Dermis microvascular lymphatic vessel endothelial cell (primary cell): ENCODE measurements at places on chromosomes 6 and 20. TPM values are rescaled to one million over a fixed set of nuclear protein-coding genes. Genes with fewer than 3 reads are reported as not detected.
A peak's percentile ranks its signal among the peaks of the same experiment; 100 is the strongest.

DNA sequence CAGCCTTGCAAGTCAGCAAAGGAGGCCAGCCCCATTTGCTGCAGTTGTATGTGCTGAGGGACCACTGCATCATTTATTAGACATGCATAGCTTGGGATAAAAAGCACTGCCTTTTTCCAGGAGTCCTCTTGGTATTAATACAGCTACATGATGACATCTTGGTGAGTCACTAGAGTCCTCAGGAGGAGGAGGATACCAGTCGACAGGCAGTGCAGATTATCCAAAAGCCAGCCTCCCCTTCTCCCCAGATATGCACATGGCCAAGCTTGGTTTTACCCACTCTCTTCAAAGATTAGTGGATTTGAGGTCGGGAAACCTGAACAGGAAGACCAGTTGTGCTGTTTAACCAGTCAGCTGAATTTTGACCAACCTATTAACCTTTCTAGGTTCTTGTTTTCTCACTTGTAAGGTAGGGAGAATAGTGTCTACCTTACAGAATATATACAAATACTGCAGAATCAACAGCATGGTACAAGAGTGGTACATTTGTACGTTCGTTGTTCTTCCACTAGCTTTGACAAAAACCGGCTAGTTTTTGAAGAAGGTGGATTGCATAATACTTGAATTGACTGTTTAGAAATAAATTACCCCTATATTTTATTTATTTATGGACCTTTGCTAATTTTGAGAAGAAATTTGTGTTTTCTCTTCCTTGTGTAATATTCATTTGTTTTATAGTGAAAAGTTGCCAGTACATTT is 31.9 kb downstream of the VAPB start:
- DNase-seq, result no peak

GRCh38 chr6:87929843-87930288 is 117.8 kb upstream of the SPACA1 start:
- peak; percentile 57 for DNase-seq

- DNase-seq, result no peak
Observed at GRCh38 chr6:47016909-47017308, 25.2 kb downstream of the ADGRF1 start.

DNA sequence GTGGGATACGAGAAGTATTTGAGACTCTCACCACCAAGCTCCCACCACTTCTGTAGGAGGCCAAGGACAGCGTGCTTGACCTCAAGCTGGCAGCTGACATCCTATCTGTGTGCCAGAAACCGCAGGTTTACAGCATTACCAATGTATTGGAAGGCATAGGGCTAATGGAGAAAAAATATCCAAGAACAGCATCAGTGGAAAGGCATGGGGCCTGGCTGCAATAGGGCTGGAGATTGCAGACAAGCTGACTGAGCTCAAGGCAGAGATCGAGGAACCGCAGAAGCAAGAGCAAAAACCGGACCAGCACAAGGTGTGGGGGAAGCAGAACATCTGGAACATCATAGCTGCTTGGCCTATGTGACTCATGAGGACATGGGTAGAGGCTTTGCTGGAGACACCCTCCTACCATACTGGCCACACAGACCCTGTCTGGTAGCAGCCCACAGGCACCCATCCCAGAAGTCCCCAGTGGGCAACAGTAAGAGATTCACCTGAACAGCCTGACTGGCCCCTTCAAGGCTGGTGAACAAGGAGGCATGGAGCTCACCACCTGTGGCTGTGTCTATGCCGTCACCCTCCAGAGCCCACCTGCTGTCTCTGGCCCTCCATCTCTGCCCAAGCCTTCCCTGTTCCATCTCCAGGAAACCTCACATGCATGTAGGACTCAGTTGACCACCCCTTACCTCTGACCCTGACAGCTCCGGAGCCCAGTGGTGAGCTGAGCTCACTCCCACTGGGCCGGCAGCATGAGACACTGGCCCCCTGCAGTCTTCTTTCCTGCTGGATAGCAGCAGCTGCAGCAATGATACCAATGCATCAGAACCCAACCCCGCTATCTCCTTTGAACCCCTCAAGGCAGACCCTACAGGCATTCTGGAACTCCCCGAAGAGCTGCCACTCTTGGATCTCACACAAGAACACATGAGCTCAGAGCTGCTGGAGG is 171.1 kb downstream of the KIF6 start:
- no peak for DNase-seq

GRCh38 chr6:36204068-36204753 is 7.7 kb downstream of the BRPF3 start:
- no peak for DNase-seq

GRCh38 chr6:5632348-5632935 is 371.1 kb downstream of the FARS2 start:
- DNase-seq, result no peak

DNA sequence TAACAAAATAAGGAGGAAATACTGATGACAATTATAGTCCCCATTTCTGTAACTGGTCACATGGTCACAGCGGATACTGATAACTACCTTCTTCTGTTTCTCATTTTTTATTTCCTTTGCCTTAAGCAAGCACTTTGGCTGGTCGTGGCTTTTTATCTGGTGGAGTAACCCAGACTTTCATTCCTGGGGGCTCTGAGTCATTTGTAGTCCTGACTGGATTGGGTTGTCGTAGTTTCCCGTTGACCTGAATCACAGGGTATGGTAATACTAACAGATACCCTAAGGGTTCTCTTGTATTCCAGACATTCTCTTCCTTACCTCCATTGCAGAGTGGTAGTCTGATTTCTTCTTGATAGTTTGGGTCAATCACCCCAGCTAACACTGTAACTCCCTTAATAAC is 500.3 kb upstream of the ADGRB3 start:
- no peak for DNase-seq

- DNase-seq, result peak; percentile 76
Observed at GRCh38 chr20:8454137-8454712, 322.2 kb downstream of the PLCB1 start.

Gene CGA
- not detected in 2 replicates for total RNA-seq

Gene HLA-DPA1
- 3.2 and 6.3 TPM in 2 replicates for total RNA-seq
